ENCODE measurements at places on chromosomes 3 and 15.

- peak; percentile 48 for DNase-seq
Observed at GRCh38 chr15:84817466-84818081, 418 bp downstream of the ALPK3 start.

DNA sequence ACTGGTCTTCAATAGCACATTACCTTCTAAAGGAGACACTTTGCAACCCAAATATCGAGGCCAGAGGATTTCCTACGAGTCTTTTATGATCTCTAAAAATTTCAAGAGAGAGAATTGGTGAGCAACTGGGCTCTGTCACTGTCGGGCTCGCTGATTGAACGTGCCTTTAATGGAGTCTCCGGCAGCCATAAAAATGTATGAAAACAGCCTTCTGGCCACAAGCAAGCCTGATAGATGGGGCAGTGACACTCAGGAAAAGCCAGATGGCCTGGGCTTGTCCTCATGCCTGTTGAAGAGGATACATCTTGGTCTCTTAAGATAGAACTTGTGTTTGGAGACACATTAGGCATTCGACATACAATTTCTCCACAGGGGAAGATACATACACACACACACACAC lies 419.5 kb upstream of the PROK2 start:
- no peak for DNase-seq

GRCh38 chr15:75775296-75776064 lies 62.8 kb upstream of the CSPG4 start:
- no peak for DNase-seq

- DNase-seq, result no peak
Observed at GRCh38 chr3:44117239-44117638, 124.4 kb upstream of the TOPAZ1 start.

- DNase-seq, result no peak
Observed at GRCh38 chr3:181330821-181331563, 341.5 kb upstream of the DNAJC19 start.

GRCh38 chr3:116316771-116317170 lies 128.5 kb downstream of the LSAMP start:
- DNase-seq, result no peak

DNA sequence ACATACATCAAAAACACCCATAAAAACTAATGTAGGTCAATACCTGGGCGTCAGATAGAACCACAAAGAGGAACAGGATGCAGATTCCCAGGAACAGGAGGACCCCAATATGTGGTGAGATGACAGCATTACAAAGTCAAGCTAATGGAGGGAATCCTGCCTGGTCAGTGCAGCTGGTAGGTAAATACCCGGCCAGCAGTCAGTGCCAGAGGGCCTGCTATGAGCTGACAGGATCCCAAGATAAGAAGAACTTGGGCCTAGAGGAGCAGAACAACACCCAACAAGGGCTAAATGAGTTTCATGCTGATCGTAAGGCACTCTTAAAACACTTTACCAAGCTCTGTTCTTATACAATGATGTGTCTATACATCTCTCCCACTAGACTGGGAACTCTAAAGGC lies 61.2 kb upstream of the KCNMB2 start:
- DNase-seq, result no peak

DNA sequence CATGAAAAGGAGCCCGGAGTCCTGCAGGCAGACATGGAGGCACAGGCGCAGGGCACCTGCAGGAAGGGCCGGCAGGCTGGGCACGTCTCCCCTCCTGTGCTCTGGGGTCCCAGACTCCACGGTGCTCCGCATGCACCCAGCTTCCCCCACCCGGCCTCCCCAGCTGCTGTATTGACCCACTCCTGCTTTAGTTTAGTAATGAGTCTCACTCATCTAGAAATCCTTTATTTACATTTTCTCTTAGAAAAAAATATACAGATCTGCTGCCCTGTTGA lies 8.5 kb downstream of the MESP2 start:
- DNase-seq, result no peak

GRCh38 chr3:9581742-9582141 lies 28.1 kb upstream of the LHFPL4 start:
- no peak for DNase-seq

DNA sequence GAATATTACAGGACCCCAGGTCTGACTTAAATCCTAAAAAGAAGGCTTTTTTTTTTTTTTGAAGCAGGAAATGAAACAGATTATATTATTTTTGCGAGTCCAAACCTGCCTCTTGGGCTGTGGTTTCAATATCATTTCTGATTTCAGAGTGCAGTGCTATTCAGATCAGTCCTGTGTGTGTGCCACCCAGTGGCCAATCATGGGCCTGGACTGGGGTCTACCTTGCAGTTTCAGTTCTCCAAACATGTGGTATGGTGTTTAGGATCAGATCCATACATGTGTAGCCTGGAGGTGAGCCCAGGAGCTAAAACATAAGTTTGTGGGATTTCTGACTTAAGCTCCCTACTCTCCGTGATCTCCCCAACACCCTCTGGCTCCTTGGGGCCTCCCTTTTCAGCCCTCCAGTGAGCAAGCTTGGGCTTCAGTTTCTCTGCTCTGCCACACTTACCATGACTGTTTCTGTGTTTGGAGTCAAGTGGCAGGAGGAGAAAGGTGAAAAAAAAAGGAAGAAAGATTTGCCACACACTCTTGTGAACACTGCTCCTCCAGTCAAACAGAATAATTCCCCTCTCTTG lies 12.1 kb upstream of the THSD4 start:
- DNase-seq, result no peak

- no peak for DNase-seq
Observed at GRCh38 chr15:56987286-56987685, 68.8 kb downstream of the TCF12 start.

DNA sequence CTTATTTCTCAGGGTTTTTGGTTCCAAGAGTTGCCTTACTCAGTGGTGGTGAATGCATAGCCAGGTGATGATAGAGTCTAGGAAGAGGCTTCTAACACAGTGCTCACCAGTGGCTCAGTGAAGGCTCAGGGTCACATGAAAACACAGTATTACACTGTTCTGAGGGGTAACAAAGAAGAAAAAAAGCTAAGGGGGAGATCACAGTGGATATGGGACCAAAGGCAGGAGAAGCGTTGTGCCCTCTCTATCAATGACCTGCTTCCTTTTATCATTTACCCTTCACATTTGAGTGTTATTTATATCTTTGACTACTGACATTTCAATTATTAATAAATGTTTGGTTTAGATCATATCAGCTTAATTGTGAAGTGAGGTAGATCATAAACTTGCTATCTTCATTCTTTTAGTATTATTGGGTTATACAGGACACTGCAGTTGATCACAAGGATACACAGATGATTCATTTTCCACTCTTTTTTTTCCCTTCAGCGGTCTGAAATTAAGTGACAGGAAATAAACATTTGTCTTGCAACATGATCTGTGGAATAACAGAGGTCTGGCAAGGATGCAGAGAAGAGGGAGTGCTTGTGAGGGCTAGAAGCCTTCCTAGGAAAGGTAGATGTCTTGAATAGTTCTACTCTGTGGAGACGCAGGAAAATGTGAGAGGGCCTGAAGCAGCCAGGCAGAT lies 171.7 kb downstream of the C3orf38 start:
- no peak for DNase-seq

GRCh38 chr3:146524961-146525360 lies 19.4 kb downstream of the PLSCR1 start:
- DNase-seq, result no peak

Data from progenitor cell of endocrine pancreas (in vitro differentiated cells).